ENCODE measurements at places on chromosomes 3 and 15.

- peak; percentile 61 for DNase-seq
Observed at GRCh38 chr3:50971487-50971924, 296.8 kb downstream of the DOCK3 start.

DNA sequence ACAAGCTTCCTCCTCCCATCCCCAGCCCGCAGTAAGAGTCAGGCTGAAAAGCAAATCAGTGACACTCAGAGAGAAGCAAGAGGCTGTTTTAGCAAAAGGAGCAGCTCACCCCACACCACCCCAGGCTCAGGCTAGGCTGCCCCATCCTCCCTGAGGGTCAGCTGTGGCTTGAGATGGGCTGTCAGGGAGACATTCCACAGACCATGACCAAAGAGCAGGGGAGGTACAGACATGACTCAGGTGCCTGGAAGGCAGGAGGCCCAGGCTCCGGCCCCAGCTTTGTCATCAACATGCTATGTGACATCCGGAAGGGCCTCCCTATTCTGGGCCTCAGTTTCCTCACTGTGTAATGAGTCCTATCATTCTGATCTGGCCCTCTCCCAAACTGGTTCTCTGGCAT lies 24.7 kb downstream of the HCN4 start:
- no peak for DNase-seq

DNA sequence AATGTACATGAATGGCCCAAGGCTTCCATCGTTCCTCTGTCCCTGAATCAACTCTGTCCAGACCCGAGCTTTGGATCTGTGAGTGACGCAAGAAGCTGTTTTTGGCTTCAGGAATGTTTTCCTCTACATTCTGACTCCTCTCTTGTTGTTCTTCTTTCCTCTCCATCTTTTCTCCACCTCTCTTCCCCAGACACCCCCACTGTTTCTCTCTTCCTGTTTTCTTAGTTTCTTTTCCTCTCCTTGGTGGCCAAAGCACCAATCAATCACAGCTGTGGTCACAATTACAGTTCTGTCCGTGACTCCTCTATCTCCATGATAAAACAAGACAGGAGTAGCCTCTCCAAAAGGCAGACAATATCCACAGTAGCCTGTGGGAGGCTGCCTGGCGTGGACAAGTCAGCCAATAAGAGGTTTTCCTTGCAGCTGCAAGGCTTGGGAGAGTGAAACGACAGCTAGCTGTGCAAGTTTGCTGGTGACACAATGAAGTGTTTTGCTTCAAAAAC lies 4.9 kb upstream of the TMEM212 start:
- DNase-seq, result no peak

DNA sequence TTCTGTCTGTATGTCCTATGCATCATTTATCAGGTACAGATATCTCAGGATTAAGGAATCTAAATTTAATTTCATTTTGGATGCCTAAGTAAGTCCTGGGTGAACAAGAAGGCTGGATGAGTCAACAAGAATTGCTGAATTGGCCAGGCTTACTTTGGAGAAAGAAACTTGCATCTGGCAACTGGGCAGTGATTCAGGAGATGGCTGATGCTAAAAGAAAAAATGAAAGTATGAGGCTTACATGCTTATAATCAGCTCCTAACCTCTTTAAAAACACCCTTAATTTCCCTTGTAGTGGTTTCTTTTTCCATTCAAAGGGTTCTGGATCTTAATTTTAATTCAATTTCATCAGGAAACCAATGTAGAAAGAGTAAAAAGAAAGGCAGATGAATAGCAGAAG lies 228.8 kb upstream of the PEX5L start:
- no peak for DNase-seq

DNA sequence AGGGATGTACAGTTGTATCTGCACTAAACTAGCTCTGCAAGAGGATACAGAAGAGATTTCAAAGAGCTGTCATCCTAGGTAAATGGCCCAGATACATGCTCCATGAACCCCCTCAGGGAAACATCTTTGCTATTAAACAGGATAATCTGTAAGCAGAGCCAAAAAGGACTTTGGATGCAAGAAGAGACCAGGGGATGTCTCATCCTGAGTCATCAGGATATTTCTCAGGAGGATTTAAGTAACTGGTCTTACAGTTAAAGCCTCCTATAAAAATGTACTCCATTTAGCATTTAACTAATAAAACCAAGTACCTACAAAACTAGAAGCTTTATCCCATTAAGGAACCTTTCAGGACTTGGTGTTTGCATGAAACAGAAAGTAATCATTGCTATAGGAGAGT lies 48.2 kb upstream of the PHLDB2 start:
- no peak for DNase-seq

DNA sequence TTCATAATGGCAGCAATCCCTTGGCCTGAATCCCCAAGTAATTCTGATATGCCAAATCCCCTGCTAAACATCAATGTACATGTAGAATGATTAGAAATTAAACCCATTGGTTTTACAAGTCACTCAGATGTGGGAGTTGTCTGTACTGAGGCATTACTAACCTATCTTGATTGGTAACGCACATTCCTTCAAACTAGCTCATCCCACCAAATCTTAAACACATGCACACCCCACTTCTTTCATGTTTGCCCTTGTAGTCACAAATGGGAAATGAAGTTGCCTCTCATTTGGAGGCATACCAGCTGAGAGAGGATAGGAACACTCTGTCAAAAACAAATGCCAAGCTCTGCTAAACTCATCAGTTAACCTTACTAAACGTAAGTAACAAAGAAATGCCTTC lies 29.1 kb upstream of the MAN2C1 start:
- no peak for DNase-seq
